ENCODE measurements at places on chromosomes 4 and X. TPM values are rescaled to one million over a fixed set of nuclear protein-coding genes. Genes with fewer than 3 reads are reported as not detected.

JCHAIN gene
- total RNA-seq = 0.12 TPM

CDKL5 gene
- 2.8 TPM for total RNA-seq

NPFFR2 gene
- total RNA-seq = not detected

MAGEE2 gene
- not detected for total RNA-seq

AR gene
- total RNA-seq = 10.4 TPM

RPS6KA6 gene
- total RNA-seq = 1.3 TPM

TBX22 gene
- not detected for total RNA-seq

GAGE1 gene
- not detected for total RNA-seq

BANK1 gene
- 0.06 TPM for total RNA-seq

TRIM75 gene
- not detected for total RNA-seq

PRRG3 gene
- total RNA-seq = not detected

PCSK1N gene
- total RNA-seq = not detected

CCSER1 gene
- under 0.01 TPM for total RNA-seq

VGLL1 gene
- total RNA-seq = not detected

SSX2 gene
- total RNA-seq = not detected
